ENCODE measurements at places on chromosomes 3 and 15.

DNA sequence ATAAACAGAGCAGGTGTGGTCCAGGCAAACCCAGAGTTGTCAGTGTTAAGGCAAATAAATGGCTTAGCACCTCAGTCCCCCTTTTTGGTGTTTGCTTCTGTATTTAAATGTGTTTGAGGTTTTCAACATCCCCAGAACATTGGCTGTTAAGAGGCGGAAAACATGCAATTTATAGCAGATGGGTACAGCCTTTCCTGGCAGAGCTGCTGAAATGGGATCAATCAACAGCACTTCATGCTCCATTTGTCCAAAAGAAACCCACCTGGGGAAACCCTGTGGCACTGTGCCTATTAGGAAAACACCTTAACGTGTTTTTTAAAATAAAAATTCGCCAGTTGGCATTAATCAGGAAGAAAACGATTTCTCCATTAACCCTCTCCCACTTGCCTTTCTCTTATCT lies 135.4 kb downstream of the MCTP2 start:
- DNase-seq, result no peak

DNA sequence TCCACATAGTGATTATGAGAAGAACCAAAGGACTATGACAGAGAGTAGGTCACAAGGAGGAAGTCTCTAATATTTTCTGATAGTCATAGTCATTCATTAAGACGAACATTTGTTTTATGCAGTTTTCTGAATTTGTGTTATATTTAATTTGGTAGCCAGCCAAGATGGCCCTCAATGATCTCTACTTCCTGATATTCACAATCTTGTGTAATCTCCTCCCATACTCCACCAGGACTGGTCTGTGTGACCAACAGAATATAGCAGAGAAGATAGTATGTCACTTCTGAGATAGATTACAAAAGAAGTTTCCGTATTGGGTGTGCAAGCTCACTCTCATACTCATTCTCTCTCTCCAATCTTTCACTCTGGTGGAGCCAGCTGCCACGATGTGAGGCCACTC lies 30.8 kb downstream of the HLTF start:
- no peak for DNase-seq

DNA sequence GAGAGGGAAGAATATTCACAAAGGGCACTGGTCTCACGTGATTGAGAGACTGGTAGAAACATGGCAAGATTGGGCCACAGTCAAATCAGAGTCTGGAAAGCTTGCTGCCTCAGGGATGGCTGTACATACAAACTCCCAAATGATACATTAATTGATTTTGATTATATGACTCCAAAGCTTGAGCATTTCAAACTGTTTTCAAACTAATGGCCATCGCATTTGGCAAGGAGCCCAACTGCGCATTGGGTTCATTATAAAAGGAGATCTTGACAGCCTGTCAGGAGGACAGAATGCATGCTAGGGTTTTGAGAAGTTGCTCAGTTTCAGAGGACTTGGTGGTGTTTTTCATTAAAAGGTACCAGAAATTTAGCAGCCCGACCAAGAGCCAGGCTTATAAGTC lies 117.7 kb downstream of the PTPRG start:
- DNase-seq, result no peak

GRCh38 chr3:5205165-5205941 lies 17.8 kb downstream of the EDEM1 start:
- DNase-seq, result no peak

DNA sequence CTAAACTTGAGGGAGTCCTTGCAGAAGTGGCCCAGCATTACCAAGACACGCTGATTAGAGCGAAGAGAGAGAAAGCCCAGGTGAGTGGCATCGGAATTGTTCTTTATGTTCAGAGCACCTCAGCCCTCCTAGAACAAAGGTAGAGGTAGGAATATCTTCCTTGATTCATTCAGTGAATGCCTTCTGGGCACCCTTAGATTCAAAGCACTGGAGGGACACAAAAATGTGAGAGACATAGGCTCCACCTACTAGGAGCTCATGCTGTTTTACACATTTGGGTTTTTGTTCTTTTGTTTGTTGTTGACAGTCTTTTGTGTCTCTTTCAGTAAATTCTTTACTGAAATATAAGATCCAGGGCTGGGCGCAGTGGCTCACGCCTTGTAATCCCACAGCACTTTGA lies 68.2 kb downstream of the IQGAP1 start:
- no peak for DNase-seq

DNA sequence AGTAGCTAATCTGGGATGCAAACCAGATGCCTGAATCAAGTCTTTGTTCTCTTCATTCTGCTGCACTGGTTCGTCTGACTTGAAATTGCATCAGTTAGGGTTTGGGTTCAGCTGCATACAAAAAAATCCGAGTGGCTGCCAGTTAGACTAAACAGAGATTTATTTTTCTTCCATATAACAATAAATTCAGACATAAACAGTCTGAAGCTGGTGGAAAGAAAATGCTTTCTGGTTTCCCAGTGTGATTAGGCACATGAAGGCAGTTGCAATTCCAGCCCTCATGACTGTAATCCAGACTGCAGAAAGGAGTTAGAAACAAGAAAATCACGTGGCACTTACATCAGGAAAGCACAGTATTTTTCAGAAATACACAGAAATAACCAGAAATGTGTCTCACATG lies 930.7 kb downstream of the MCTP2 start:
- DNase-seq, result no peak

DNA sequence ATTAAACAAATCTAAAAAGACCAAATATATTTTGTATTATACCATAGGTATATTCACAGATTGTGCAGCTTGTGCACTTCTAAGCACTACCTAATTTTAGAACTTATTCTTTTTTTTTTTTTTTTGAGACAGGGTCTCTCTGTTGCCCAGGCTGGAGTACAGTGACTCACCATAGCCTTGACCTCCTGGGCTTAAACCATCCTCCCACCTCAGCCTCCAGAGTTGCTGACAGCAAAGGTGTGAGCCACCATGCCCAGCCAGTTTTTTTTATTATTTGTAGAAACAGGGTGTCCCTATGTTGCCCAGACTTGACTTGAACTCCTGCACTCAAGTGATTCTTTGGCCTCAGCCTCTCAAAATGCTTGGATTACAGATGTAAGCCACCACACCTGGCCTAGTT lies 11.9 kb upstream of the TKT start:
- no peak for DNase-seq

GRCh38 chr15:87557881-87558280 lies 698.7 kb downstream of the NTRK3 start:
- DNase-seq, result no peak

GRCh38 chr3:37014620-37015019 lies 21.3 kb downstream of the MLH1 start:
- no peak for DNase-seq

GRCh38 chr15:59274126-59274970 lies 67.7 kb downstream of the LDHAL6B start:
- no peak for DNase-seq

DNA sequence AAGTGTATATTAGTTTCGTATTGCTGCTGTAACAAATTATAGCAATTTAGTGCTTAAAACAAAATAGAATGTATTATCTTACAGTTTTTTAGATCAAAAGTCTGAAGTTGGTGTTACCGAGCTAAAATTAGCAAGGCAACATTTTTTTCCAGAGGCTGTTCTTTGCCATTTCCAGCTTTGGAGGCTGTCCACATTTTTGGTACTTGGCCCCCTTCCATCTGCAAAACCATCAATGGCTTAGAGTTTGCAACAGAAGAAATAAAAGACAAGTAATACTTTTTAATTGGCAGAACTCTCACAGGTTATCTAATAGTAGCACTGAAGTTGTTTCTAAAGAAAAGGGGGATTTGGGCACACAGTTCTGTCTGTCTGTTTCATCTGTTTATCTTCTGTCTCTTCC lies 1248.5 kb downstream of the ROBO1 start:
- no peak for DNase-seq

GRCh38 chr15:100772892-100773520 lies 106.6 kb upstream of the ALDH1A3 start:
- DNase-seq, result no peak

DNA sequence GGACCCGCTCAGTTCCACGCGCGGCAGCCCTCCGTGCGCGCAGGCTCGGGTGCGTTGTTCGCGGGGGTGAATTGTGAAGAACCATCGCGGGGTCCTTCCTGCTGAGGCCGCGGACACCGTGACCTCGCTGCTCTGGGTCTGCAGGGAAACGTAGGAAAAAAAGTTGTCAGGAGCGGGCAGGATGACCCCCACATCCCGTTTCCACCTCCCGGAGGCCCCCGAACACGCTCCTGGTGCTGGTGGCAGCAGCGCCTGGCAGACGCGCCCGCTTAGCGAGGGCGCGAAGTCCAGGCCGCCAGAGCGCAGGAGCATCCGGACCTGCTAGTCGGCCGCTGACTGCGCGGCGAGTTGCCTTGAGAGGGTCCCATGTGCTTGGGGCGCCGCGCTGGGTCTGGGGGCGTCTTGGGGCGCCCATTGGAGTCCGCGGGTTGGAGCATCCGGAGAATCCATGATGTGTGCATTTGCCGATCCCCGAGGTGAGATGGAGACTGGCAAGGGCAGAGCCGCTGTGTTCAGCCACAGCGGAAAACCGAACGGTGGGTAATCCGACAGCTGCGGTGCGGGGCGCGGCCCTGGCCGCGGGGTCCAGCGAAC lies 520 bp downstream of the GREM1 start:
- no peak for DNase-seq

DNA sequence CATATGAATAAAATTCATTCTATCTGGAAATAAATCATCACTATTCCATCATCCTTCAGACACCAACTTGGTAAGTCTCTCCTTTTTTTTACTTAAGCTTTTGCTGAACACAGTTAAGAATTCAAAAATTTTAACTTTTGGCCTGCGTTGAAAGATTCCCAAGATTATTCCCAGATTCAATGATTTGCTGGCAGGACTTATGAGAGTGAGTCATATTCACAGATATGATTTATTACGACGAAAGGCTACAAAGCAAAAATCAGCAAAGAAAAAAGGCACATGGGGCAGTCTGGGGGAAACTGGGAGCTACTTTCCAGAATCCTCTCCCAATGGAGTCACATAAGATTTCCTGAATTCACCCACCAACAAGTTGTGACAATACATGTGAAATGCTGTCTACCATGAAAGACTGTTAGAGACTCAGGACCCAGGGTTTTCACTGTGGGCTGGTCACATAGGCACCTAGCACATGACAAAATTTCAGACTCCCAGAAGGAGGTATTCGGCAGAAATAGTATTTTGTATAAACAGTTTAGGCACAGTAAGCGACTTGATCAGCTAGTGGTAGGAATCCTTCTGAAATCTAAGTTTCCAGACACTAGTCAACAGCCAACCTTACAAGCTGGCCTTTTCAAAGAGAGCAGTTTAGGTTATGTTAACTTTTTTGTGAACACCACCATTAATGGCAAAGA lies 82.1 kb downstream of the DLG1 start:
- no peak for DNase-seq

DNA sequence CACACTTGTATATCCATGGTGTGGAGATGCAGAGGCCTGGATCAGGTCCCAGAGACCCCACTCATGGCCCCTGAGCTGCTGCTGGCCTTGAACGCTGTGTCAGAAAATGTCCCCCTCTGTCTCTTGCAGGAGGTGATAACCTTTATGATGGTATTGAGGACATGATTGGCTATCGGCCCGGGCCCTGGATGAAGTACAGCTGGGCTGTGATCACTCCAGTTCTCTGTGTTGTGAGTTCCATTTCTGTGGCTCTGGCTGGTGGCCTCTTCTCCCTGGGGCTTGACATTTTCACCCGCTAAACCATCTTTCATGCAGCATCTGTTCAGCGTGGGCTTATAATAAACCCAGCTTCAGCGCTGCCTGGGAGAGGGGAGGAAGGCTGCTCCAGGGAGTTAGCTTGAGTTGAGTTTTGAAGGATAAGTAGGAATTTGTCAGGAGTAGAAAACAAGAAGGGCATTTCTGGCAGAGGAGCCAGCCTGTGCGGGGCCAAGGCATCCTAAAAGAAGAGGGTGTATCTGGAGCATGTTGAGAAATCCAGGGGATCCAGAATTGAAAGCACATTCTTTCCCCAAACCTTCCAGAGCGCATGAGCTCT lies 61.1 kb downstream of the GRIP2 start:
- no peak for DNase-seq

GRCh38 chr15:60760646-60761504 lies 281.9 kb upstream of the ICE2 start:
- DNase-seq, result peak; percentile 44

GRCh38 chr3:161224786-161225185 lies 3.7 kb downstream of the NMD3 start:
- no peak for DNase-seq

GRCh38 chr3:49511639-49512038 lies 41.6 kb downstream of the DAG1 start:
- DNase-seq, result no peak

DNA sequence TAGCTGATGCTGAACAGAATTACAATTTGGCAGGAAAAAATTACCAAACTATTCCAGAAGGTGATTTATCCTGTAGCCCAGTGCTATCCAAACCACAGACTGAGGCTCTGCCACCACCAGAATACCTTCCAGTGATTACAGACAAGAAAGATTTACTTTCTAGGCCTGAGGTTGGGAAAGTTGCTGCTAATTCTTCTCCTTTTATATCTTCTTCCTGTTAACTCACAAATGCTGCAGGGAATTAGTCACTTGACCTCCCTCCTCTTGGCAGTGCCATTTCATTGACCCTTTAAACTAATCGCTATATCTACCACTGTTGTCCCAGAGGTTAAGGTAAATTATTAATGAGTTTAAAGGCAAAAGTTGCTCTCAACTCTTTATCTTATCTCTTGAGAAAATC lies 118.4 kb downstream of the CTNNB1 start:
- no peak for DNase-seq

DNA sequence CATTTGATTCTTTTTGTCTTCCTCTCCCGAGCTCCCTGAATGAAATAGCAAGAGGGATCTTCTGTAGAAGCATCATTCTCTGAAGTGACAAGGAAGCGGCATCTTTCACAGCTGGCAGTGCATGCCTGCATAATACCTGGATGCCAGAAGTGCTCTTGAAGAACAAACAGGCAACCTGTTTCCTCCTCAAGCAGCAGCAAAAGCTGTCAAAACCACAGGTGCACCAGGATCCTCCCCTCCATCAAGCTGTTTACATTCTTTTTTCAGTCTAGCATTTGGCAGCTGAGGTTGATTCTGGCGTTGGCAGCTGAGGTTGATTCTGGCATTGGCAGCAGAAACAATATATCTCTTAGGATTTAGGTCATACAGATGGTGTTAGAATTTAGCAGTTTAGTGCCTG lies 979.0 kb downstream of the TUSC7 start:
- DNase-seq, result no peak

DNA sequence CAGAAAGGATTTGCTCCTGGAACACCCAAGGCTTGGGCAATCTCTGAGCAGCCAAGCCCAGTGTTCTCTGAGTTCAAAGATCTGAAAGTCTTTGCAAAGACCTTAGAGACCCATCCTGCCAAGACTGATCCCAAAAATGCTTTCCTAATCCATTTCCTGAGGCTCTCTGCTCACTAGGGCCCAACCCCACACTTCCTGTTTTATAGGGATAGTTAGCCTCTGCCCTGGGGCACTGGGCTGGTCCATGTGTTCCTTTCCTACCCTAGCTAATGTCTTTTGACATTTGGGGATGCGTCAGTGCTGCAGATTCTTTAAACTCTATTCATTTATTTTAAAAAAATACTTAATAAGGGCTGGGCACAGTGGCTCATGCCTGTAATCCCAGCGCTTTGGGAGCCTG lies 372.7 kb downstream of the ROBO2 start:
- no peak for DNase-seq

- peak; percentile 17 for DNase-seq
Observed at GRCh38 chr3:194396859-194397756, 2.0 kb downstream of the GP5 start.

GRCh38 chr3:153069598-153070510 lies 92.2 kb upstream of the RAP2B start:
- no peak for DNase-seq
